ENCODE measurements at places on chromosomes 3 and 15.

- no peak for DNase-seq
These were observed 82.1 kb downstream of the IL5RA start for GRCh38 chr3:3027976-3028567.

DNA sequence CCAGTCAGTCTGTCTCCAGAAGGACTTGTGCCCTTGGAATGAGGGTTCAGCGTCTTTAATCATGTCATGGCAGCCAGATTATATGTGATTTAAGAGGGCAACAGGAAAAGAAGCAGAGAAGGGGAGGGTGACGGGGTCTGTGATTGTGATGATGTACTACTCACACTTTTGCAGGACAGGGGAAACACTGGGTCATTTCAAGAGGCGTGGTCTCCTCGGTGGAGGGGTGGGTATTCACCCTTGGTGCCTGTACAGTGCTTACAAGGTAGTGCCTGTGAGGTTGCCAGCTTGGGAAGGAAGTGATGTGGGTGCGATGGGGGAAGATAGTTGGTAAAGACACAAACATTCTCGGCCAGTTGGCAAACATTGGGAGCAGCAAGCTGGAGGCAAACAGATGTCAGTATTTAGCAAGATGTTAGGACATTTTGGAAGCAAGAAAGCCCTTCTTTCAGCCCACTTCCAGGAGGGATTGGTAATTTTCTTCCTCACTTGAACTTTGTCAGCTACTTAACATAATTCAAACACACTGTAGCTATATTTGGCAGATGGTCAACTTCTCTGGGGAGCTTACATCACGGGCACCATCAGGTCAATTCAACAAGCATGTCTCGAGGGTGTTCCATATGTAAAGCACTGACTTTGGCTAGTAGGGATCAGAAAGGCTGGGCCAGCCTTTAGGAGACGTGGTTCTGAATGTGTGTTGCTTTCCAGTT is 71.4 kb upstream of the ROPN1 start:
- no peak for DNase-seq

DNA sequence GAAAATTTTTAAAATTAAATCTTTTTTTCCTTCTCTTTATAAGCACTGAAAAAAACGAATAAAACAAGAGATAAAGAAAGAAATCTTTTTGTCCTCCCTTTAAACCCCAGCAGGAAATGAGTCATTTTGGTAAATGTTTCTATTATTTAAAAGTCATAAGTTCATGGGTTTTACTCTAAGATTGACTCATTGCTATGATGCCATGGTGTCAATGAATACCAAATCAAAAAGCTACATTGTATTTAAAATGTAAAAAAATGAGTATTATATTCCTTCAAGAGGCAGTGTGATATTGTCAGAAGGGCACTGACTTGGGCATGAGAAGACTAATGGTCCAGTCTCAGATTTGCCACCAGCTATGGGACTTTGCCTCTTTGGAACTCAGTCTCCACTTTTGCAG is 303.4 kb upstream of the DNAJC19 start:
- DNase-seq: no peak

- DNase-seq: no peak
These were observed 223.7 kb downstream of the PDZRN3 start for GRCh38 chr3:73401059-73401458.

DNA sequence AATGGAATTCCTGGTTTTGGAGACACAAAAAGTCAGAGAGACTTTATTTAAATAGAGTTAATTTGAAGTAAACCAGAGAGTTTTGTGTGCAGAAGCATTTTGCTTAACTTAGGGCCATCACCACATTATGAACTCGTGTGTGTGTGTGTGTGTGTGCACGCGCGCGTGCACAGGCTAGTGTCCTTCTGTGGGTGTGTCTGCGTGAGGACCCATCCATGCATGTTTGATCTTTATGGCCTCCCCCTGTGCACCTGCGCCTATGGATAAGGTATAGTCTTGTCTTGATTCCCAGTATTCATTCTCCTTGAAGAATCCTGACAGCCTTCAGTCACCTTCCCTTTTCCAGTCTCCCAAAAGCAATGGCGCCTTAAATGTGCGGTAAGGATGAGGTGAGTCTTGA is 26.0 kb downstream of the MUC20 start:
- no peak for DNase-seq
